ENCODE measurements at places on chromosomes 7 and 10.

DNA sequence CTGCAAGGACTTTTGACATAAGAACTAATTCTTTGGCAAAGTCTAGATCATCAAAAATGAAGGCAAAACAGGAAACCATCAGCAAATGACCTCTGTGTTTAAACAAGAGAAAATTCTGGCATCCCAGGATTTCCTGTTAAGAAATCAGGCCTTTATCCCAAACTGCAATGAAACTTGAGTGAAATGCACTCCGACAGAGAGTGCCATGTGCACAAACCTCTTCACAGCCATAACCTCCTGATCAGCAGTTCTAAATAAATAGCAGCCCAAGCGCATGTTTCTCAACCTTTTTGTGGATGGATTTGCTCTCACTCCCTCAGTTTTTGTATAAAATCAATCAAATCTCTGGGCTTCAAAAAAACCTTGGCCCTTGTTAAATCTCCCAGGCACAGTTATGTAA, 107.7 kb upstream of the EEPD1 start:
- DNase-seq, result peak; percentile 76

DNA sequence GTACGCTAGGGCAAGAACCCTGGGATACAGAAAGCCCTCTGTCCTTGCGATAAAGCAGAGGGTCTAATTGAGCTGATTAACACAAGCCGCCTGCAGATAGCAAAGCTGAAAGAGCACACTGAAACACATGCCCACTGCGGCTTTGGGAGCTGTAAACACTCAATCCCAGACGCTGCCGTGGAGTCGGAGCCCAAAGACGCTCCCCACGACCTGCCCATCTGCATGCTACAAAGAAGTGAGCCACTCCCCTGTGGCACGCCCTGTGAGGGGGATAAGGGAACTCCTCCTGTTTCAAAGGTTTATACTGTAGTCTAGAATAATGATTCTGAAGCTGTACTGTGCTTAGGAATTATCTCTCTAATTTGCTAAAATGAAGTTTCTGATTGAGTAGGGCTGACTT, 985.6 kb upstream of the GHITM start:
- DNase-seq, result no peak

DNA sequence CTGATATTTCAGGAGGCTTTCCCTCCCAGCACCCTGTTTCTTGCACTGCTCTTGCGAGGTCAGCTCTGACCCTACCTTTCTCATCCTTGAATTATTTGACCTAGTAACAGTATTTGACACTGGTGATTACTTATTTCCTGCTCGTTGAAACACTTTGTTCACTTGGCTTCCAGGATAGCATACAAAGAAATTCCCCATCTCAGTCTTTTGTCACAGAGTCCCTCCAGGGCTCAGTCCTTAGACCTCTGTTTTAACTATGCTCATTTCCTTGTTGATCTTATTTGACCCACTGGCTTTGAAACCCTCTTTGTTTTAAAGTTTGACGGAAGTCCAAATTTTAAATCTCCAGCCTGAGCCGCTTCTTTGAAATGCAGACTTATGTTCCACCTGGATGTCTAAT, 29.9 kb downstream of the BMPR1A start:
- DNase-seq, result no peak

- DNase-seq, result no peak
Observed at GRCh38 chr10:52100011-52100547, 214.0 kb upstream of the DKK1 start.

DNA sequence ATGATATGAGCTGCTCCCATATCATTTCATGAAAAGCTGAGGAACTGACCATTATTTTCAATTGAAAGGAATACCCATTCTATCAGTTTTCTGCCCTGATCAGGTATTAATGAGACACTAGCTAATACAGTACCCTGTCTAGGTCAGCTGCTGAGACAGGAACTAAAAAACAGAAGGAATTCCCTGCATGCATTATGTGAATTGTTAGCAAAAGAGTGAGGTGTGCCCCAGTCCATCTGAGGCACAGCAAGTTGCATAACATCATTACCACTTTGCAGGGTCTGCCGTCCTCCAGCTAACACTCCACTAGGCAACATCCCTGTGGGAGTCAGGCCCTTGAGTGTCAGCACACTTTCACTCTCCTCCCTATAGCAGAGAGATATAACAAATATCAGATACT, 11.1 kb upstream of the MSS51 start:
- no peak for DNase-seq

- DNase-seq, result no peak
Observed at GRCh38 chr7:30971840-30972563, 8.2 kb downstream of the GHRHR start.

DNA sequence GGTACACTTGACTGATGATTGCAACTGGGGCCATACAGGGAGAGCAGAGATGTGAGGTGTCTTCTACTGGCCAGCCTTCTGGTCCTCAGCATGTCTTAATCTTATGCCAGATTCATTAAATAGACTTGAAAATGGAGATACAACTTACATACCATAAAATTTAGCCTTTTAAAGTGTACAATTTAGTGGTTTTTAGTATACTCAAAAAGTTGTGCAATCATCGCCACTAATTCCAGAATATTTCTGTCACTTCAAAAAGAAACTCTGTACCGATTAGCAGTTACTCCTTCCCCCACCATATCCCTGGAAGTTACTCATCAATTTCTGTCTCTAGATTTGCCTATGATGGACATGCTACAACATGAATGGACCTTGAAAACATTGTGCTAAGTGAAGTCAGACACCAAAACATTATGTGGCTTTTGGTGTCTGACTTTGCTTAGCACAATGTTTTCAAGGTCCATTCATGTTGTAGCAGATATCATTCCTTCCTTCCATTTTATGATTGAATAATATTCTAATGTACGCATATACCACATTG, 53.0 kb downstream of the SH2D4B start:
- no peak for DNase-seq

- no peak for DNase-seq
Observed at GRCh38 chr10:30832001-30832748, 199.5 kb downstream of the ZNF438 start.

DNA sequence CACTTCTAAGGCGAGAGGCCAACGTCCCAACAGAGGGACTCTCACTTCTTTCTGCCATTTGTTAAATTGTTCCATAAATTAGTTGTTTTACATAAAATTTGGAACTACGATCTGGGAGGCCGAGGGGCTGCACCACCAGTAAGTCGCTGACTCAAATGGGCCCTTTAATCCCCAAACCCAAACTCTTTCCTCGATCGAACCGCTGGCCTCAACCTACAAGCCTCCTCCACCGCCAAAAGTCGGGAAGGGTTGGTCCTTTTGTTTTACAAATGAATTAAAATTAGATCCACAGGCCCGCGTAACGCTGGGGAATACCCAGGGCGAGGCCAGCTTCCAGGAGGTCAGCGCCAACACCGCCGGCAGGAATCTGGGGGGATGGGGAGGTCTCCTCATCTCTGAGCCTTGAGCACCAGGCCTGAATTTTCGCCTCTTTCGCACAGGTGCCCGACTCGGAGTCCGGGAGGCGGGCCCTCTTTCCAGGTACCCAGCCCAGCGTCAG, 1.2 kb upstream of the FOXI2 start:
- DNase-seq, result no peak

DNA sequence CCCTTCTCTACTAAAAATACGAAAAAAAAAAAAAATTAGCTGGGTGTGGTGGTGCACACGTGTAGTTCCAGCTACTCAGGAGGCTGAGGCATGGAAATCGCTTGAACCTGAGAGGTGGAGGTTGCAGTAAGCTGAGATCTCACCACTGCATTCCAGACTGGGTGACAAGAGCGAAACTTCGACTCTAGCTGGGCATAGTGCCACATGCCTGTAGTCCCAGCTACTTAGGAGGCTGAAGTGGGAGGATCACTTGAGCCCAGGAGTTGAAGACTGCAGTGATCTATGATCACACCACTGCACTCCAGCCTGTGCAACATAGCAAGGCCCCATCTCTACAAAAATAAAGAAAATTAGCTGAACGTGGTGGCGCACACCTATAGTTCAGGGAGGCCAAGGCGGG, 1.2 kb upstream of the SPACDR start:
- no peak for DNase-seq

GRCh38 chr7:17408245-17408903, 109.9 kb downstream of the AHR start:
- DNase-seq, result peak; percentile 95

- peak; percentile 32 for DNase-seq
Observed at GRCh38 chr10:88114368-88114767, 250.9 kb downstream of the PTEN start.

Data from adipocyte (in vitro differentiated cells).